ENCODE measurements at places on chromosomes 1 and 21. TPM values are rescaled to one million over a fixed set of nuclear protein-coding genes. Genes with fewer than 3 reads are reported as not detected.

Gene RXFP4
- not detected for total RNA-seq

Gene RAB42
- 1.6 TPM for total RNA-seq

- no peak for DNase-seq
These were observed 9.8 kb downstream of the PLA2G5 start for GRCh38 chr1:20079661-20080305.

Gene FAM163A
- not detected for total RNA-seq

DNA sequence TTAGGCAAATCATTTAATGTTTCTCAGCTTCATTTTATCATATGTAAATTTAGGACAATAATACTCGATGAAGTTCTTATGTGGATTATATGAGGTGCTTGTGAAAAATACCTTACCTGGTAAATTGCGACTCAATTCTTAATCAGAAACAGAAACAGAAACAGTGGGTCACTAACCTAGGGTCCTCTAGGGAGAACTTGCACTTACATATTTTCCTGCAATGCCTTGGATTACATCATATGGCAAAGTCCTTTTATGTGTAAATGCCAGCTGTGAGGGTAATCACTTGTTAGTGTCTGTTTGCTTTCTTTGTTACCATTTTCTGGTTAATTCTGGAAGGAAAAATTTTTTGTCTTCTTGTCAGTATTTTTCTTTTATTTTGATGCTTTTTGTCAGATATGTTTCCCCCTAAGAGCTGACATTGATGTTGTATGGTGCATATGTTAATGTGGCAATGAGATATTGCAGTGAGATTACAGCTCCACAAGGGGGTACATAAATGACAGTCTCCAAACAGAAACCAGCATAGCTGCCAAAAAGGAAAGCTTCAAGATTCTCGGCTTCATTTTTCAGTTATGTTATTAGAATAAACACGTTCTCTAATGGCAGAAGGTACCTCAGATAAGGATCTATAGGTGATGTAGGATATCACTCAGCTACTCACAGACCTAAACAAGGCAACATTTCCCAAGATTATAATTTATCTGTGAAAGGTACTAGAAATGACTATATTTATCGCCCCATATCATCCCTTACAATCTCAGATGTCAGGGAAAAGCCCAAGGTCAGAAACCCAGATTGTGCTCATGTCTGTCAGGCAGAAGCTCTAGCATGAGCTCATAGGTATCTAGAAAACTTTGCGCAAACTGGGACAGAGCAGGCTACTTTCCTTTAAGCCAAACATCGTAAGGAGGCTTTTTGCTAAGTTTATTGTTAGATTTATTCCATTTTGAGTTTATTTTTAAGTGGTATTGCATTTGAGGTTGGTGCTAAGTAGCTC is 119.9 kb downstream of the FASLG start:
- peak; percentile 19 for DNase-seq

- no peak for DNase-seq
These were observed 36.5 kb downstream of the TSEN15 start for GRCh38 chr1:184088037-184088436.

- DNase-seq = no peak
These were observed 41.9 kb downstream of the RSPH1 start for GRCh38 chr21:42453986-42454570.

GRCh38 chr1:31913968-31914367 is 24.2 kb downstream of the PTP4A2 start:
- DNase-seq = no peak

DNA sequence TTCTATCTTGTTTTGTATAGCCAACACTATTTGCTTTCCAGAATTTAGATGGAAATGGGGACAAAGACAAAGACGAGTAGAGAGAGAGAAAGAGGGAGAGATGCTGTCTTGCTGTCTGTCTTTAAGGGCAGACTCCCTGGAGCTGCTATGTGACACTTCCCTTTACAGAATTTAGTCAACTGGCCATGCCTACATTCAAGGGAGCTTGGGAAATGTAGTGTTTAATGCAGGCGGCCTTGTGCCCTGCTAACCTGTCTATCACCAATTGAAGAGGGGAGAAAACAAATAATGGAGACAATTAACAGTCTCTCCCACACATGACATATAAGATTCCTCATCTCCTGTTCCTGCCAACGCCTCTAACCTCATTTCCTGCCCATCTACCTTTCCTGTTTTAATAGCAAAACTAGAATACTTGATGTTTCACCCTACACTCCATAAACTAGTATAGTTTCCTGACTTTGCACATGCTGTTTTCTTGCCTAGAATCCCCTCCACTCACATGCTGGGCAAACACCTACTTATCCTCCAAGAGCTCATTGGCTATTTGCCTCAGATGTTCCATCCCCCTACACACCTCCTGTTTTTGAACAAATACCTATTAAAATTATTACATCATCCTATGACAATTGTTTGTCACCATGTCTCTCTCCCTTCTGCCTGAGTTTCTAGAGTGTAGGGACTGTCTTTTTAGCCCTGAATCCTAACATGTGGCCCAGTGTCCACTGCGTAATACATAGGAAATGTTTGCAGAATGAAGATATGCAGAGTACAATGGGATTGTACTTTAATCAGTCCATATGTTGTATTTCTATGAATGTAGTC is 117.2 kb downstream of the SLC25A24 start:
- DNase-seq = no peak

DNA sequence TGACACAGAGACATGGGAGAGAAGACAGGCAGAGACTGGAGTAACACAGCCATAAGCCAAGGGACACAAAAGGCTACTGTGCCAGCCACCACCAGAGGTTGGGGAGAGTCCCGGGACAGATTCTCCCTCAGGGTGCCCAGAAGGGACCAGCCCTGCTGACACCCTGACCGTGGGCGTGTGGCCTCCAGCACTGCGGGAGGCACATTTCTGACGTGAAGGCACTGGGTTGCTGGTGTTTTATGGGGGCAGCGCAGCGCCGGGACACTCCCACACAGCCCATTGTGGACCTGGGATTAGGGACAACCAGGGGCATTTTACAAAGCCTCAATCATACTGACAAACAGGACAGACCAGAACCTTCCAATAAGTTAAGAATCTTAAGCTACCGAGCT is 26.2 kb downstream of the PRDM15 start:
- DNase-seq = no peak

DNA sequence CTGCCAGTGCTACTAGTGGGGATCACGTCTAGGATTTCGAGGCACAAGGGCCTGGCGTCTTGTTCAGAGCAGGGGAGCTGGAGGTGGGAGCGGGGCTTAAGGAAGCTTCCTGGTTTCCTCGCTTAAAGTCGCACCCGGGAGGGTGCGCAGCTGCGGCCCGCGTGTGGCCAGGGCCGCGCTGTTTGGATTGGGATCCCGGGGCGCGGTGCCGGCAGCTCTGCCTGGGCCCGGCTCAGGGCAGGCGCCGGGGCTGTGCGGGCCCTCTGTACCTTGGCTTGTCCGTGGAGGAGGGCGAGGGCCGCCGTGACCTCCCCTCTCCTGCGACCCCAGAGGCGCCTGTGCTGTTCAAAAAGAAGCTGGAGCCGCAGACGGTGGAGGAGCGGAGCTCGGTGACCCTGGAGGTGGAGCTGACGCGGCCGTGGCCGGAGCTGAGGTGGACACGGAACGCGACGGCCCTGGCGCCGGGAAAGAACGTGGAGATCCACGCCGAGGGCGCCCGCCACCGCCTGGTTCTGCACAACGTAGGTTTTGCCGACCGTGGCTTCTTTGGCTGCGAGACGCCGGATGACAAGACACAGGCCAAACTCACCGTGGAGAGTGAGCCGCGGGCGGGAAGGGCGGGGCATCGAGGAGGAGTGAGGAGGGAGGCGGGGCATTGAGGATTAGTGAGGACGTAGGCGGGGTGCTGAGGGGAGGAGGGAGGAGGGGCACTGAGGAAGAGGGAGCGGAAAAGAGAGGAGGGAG is 67.8 kb downstream of the OBSCN start:
- DNase-seq = peak; percentile 74

GRCh38 chr1:111372336-111372965 is 55.1 kb downstream of the OVGP1 start:
- no peak for DNase-seq

GRCh38 chr1:3645666-3646355 is 4.1 kb downstream of the WRAP73 start:
- DNase-seq = no peak

Gene WNT3A
- not detected for total RNA-seq

DNA sequence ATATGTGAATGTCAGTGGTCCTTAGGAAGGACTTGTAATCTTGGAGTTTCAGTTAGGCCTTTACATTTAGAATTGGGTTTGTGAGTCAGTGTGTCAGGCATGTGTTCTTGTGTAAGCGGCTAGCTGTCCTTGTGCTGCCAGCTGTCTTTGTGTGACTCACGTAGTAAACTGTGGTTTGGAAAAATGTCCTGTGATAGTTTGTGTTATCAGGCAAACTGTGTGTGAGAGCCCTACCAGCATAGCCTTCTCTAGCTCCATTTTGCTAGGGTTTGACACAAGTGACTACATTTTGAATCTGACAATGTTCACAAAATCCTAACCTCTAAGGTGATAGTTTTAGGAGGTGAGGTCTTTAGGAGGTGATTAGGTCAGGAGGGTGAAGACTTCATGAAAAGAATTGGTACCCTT is 6.9 kb upstream of the SLC35D1 start:
- DNase-seq = peak; percentile 98

Gene SGIP1
- 2.1 TPM for total RNA-seq

GRCh38 chr1:229339520-229339919 is 3.3 kb downstream of the CCSAP start:
- DNase-seq = no peak

- DNase-seq = no peak
These were observed 146.4 kb downstream of the PRDM16 start for GRCh38 chr1:3215198-3216014.

- DNase-seq = peak; percentile 34
These were observed 42.3 kb downstream of the LACTBL1 start for GRCh38 chr1:22930240-22930912.

DNA sequence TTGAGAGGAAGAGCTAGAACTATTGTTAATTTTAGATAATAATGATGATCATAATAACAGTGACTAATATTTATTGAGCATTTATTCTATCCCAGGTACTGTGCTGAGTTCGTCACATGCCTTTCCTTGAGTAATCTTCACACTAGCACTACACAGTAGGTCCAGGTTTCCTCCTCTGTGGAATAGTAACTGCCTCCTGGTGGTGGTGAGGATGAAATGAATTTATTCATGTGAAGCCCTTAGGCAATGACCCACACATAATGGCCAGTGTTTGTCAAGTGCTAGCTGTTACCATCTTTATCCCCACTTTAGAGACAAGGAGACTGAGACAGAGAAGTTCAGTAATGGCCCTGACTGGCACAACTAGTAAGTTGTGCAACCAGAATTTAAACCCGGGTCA is 5.9 kb downstream of the NIPAL3 start:
- DNase-seq = no peak

- no peak for DNase-seq
These were observed 831 bp downstream of the TMEM52 start for GRCh38 chr1:1917995-1918900.

- DNase-seq = no peak
These were observed 912 bp upstream of the SIPA1L2 start for GRCh38 chr1:232630894-232631195.

DNA sequence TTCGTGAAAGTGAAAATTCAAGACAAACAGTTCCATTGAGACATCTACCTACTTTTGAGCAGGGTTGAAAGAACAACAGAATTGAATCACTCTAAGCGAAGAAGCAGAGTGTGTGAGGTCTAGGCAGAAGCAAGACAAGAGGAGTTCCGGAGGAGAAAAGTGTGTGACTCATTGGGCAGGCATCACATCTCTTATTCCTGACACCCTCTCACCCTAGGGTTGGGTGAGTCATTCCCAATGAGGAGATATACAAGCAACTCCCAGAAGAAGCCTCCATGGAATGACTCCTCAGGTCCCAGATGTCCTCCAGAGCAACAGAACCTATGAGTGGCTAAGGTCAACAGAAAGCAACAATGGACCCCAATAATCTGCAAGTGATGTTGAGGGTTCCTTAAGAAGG is 138.1 kb downstream of the TPR start:
- peak; percentile 83 for DNase-seq

DNA sequence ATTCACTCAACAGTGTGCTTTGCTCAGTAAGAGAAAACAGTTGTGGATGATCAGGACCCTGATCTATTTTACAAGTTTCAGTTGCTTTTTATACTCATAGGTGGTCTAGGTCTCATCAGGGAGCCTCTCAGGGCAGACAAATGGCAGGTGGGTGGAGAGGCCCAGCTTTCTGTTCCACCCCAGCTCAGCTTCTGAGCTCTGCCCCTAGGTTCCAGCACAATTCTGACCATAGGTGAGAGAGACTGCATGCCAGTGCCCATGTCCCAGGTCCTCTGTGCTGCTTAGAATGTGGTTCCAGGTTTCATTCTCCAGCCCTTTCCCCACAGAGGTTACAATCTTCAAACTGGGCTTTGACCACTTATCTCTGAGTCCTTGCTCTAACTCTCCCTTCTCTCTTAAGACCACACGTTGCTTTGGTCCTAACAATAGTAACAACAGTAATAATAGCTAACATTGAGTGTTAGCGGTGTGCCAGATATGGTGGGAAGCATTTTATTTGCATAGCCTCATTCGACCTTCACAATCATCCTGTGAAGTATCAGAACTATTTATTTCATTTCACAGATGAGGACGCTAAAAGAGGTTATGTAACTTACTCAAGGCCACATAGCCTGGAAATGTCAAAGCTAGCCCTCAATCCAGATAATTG is 19.6 kb upstream of the DUSP10 start:
- DNase-seq = no peak

Gene OR14I1
- not detected for total RNA-seq

GRCh38 chr1:113027007-113027406 is 46.0 kb upstream of the LRIG2 start:
- no peak for DNase-seq

Gene CHI3L2
- 10.5 TPM for total RNA-seq

Gene ELAPOR1
- total RNA-seq = 0.45 TPM

GRCh38 chr1:27005648-27006496 is 6.8 kb downstream of the TENT5B start:
- no peak for DNase-seq

- DNase-seq = no peak
These were observed 228.8 kb downstream of the DISC1 start for GRCh38 chr1:231855361-231855760.

DNA sequence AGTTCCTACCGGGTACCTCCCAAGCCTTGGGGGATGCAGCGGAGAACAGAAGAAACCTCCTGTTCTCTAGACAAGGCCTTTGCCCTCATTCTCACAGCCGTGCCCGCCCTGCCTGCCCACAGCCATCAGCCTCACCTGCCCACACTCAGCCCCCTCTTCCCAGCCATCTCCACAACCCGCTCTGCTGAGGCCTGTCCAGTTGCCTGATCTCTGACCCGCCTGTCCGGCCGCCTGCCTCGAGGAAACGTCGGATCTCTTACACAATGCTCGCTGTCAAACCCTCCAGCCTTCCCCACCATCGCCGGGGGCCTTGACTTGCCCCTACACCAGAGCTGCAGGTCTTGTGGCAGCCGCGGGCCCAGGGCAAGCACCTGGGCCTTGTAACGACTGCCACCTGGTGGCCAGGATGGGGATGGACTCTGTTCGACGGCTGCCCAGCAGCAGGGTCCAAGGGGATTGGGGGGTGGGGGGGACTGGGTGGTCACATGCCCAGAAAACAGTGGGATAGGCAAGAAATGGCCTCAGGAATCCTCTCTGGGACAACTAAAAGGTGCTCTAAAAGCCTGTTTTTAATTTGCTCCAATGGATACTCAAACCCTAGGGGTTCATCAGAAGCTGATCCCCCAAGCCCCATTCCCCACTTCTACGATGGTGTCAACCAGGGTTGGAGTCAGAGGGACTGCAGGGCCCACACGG is 31.0 kb downstream of the SLC45A1 start:
- DNase-seq = peak; percentile 57

Gene FMOD
- 6.6 TPM for total RNA-seq

Data from fibroblast of the aortic adventitia (primary cell).